Activated CD8-positive, alpha-beta memory T cell treated with anti-CD3 and anti-CD28 coated beads for 4 hours (primary cell): ENCODE measurements at places on chromosomes 3 and 15.

DNA sequence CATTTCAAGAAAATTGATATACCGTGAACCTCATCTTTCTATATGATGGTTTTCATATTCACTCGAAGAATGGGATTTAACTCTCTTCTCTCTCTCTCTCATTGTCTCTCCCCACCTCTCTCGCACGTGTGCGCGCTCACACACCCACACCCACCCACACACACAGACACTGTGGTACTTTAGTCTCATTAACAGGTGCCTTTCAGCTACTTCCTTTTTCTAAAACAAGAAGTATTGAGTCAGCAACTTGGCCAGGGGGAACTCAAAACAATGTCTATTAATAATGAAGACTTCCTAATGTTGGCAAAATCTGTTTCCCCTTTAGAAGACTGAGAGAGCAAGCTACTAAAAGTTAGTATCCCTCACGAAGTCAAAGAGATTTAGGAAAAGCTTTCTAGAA, 150.7 kb downstream of the TMCO5A start:
- no peak for DNase-seq

DNA sequence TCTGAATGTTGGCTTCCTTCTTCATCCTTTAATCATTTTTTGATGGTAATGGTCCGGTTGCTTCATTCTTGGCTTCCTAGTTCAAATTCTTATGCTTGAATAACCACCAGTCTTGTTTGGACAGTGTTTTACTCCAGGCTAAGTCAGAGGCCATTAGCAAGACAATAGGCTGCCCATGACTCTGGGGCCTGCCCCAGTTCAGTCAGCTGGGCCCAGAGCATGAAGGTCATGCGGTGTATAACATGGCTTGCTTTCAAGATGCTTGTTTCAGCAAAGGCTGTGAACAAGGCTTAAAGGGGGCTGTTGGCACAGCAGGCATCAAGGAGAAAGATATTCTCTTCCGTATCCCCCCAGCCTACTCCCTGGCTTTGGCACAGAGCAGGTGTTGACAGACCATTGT, 13.7 kb downstream of the TM4SF18 start:
- no peak for DNase-seq

DNA sequence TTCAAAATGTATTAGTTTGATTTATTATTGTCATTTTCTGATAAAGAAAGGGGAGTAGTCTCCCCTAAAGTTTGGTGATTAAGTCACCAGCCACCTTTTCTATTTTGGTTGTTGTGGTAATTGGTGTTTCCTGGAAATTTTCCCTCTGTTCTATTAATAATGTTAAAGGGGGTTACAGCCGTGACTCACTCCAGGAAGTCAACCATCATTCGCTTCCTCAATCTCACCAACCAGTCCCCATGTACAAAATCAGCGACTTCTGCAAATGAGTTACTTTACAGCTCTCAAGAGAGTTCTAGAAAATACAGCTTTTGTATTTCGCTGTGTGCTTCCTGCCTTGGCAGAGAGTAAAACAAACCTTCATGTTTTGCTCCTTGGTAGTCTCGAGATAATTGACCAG, 285.1 kb downstream of the LPP start:
- peak; percentile 33 for DNase-seq

DNA sequence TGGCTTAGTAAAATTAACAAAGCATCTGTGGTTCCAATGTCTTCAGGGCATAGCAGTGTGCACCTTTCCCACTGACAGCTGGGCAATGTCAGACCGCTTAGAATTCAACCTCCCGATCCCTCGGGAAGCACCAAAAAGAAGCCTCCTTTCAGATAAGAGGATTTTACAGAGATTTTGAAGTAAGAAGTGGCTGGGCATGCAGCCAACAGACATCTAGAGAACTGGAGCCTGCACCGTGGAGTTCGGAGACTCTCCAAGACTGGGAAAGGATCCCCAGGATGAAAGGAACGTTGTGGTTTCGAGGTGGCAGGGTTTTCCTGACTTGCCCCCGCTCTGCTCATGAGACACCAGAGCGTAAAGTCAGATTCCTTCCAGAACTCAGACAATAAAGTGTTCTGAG, 5.3 kb downstream of the FAM174B start:
- DNase-seq, result no peak

DNA sequence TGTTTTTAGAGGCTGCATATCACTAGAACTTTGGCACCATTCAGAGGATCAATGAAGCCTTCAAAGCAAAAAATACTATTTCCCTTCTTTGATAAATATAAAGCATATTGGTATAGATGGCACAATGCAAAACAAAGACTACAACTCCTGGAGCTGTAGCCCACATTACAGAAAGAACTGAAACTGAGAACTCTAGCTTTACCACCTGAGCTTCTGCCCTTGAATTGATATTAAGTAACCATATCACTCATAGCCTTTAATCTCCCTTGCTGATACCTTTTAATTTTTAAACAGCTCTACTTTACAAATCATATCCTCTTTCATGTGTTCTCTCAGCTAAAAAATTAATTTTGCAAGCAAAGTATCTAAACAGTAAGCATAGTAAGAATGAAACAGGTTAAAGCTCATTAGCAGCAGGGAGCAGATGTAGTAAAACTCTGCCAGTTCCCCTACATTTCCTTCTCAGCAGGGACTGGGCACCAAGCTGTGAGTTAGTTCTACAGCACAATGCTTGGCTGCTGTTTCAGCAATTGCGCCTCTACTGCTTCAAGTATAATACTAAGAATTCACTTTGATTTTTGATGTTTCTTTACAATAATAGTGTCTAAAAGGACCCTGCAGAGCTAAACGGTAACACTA, 97.9 kb upstream of the NANOGP8 start:
- DNase-seq, result no peak

- no peak for DNase-seq
Observed at GRCh38 chr3:50078622-50079021, 10.1 kb upstream of the RBM5 start.

- DNase-seq, result no peak
Observed at GRCh38 chr3:169237201-169237600, 426.3 kb downstream of the MECOM start.

- no peak for DNase-seq
Observed at GRCh38 chr3:139937674-139938279, 2.8 kb downstream of the CLSTN2 start.

DNA sequence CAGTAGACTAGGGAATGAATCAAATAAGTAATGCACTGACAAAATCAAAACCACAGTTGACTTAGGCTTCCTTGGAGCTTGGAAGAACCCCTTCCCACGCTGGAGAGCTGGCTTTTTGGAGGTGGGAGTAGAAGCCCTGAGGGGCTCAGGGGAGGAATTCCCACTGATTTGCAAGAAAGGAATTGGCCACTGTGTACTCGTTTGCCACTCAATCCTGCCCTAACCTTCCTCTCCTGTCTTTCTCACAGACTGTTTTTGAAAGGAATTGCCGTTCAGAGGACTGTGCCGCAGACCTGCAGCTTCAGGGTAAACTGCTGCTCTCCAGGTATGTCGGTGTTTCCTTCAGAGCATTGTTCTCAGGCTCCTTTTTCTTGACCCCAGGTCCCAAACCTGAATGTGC, 208.2 kb upstream of the CTDSPL start:
- DNase-seq, result no peak

DNA sequence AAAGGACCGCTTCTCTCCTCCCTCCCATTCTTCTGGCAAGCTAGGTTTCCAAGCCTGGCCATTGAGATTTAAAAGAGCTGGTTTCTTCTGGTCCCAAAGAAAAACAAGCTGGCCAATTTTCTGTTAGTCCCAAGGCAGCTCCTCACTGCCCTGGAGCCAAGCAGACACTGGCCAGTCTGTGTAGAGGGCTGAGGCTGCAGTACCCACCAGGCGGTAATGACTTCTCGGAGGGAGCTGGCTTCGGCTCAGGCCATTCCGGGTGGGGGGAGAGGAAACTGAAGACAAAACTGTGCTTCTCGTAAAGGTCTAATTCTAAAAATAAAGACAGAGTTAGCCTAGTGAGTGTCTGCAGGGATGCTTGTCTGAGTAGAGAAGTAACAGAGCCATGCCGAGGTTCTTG, 78.5 kb upstream of the SMAD3 start:
- DNase-seq, result no peak

- DNase-seq, result no peak
Observed at GRCh38 chr3:138724443-138724842, 110.3 kb downstream of the PIK3CB start.

DNA sequence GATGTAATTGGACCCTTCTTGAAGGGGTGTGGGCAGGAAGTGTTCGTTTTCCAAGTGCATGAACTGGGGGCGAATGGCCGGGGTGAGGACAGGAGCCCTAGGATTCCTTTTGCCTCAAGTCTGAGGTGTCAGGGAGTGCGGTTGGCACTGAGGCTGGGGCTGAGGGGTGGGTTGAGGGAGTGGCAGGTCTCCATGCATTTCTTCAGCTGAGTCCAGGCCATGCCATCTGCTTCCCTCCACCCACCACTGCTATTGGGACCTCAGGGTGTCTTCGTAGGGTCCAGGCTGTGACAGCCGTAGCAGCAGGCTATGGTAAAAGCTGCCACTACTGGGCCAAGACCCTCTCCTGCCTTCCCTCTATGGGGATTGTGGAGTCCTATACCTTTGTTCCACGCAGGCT, 25.6 kb upstream of the TSPAN3 start:
- no peak for DNase-seq

DNA sequence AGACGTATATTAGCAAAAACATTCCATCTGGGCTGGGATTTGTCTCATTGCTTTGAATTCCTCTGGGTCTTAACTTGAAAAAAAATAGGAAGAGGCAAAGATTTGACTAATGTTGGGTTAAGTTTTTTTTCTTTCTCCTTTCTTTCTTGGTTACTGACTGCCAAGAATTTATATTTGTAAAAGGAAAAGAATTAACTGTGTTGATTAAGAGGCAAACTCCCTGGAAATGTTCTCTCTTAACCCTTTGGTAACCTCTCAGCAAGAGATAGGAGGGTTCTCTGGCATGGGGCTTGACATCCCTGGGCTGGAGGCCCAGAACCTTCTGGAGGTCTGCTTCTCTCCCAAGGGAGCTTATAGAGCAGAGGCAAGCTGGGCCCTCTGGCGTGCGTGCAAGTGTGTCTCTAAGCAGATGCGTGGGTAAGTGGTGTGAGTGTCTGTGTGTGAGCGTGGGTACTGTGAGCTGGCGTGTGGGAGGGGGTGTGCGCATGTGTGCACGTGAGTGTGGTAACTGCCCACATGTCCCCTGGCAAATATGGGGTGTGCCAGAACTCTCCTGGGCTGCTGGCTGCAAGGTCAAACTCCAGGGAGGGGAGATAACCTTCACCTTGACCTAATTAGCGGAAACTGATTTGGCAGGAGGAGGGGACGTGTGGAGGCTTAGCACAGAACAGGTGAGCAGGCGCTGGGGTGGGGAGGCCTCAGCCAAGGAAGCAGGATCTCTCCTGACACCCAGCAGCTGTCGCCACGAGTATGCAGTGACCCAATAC, 49.4 kb upstream of the MAGEF1 start:
- no peak for DNase-seq

DNA sequence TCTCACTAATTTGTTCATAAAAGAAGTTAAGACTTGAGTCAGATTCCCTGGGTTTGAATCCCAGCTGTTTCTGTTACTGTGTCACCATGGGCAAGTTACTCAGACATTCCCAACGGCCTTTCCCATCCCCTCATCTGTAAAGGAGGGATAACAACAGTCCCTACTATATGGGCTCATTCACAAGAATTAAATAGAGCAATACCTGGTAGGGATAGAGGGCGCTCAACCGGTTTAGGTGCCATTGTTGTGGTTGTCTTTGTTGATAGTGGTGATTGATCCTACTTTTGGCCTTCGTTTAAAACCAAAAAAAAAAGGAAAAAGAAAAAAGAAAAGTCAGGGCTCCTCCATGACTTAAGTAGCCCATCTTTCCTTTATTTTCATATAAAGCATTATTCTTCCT, 563.1 kb downstream of the GRM7 start:
- no peak for DNase-seq

GRCh38 chr15:77025941-77026411, 31.1 kb downstream of the PSTPIP1 start:
- no peak for DNase-seq

DNA sequence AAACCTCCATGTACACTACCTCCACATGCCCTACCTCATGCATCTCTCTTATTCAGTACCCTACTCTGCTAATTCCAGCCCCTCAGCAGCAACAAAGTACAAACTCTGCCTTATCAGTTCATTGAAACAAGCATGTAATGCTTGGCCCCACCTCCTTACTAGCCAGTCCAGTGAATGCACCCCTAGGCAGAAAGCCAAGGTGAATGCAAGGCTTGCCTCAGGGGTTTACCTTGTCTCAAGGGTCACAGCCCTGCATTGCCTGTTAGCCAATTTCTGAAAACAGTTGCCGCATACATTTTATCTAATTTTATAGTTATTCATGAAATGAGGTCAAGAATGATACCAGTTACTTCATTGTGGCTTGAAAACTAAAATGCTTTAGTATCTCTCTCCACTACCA, 576.4 kb downstream of the FHIT start:
- no peak for DNase-seq

DNA sequence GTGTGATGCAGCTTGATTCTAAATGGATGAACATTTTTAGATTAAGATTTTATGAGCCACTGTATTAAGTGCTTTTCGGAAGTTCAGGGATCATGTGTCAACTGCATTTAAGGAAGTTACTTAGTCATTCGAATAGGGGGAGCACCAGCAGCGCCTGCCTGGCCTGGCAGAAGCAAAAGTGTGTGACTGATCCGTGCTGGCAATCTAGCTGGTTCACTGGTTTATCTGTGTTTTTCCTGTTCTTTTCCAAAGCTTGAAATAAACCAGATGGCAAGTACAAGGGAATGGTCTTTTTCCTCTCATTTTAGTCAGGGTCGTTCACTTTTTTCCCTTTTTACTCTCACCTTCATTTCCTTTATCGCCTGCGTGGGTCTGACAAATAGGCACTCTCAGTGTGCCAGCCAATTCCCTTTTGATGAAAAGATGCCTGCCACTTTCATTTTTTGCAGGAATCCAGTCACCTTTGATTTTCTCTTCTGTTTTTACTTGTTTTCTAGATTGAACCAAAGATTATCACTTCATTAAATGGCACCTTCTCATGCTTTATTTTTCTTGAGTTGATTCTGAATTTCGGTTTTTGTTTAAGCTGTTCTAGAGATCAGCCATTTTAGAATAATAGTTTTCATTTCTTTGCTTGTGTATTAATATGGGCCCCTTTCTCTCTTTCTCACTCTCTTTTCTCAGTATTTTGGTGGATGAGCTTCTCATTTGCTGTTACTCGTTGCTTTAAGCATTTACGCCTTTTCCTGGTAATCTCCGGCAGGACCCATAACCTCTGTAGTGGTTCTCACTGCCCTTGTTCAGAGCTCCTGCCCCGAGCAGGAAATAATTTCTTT, 2.8 kb downstream of the ABHD2 start:
- no peak for DNase-seq

DNA sequence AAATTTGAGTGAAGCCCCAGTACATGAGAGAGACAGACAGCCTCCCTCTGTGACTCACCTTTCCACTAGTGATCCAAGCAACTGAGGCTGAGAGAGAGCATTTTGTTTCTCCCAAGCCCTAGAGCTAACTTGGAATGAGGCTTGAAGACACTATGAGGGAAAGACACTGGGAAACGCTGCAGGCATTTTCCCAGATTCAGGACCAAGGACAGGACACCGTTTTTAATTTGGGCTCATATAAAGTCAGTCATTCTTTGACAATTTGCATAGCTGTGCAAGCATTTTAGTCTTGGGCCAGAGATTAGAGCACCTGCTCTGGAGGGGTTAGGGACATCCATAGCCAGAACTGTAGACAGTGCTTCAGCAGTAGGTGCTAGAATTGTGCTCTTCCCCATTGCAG, 249.0 kb downstream of the AGBL1 start:
- DNase-seq, result no peak

- no peak for DNase-seq
Observed at GRCh38 chr3:132135628-132136333, 101.0 kb upstream of the CPNE4 start.
